ENCODE measurements at places on chromosomes 16 and 17.

DNA sequence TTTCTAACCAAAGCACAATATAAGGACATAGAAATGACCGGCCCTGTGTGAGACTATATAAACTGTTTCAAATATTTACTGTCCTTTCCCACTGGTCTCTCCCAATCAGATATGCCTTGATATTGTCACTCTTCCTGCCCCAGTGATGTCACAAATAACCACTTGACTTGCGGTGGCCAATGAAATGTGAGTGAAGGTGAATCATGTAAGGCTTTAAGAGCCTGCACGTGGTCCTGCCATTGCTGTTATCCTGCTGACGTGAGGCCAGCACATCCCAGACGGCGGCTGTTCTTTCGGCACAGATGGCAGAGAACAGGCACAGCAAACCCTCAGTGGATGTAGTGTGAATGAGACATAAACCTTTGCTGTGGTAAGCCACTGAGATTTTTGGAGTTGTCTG, 5.4 kb upstream of the KLHL11 start:
- DNase-seq = no peak

- no peak for DNase-seq
Observed at GRCh38 chr16:81040131-81040530, 4.5 kb downstream of the ATMIN start.

DNA sequence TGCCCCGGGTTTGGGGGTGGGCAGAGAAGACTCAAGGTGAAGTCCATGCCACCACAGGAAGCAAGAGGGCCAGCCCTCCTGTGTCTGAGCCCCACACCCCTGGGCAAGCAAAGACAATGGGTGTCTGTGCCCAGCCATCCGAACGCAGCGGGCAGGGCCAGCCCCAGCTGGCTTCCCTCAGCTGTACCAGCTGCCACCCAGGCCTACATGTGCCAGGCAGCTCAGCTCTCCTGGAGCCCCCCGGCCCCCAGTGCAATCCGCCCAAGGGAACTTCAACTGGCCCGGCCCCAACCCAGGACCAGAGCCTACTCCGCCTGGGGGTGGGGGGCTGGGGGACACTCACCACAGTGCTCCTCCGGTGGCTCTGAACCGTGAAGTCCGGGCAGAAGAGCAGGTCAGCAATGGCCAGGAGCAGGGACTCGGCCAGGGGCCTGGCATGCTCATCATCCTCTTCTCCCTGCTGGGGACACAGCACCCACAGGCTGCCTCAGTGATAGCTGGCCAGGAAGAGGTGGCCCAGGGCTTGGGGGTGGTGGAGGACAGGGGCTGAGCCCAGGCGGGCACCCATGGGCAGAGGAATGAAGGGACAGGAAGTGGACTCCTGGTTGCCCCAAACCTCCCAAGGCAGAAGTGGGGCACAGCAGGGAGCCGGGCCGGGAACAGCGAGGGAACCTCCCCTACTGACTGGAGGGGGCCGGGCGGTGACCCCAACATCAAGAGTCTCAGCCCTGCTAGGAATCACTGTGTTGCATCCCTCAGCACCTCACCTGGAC, 9.8 kb downstream of the HID1 start:
- DNase-seq = no peak

- DNase-seq = no peak
Observed at GRCh38 chr17:74870512-74870911, 2.3 kb downstream of the FDXR start.

GRCh38 chr16:66706506-66706880, 9.9 kb upstream of the CMTM4 start:
- DNase-seq = no peak

GRCh38 chr16:84479716-84480450, 24.6 kb downstream of the MEAK7 start:
- no peak for DNase-seq

- DNase-seq = no peak
Observed at GRCh38 chr17:77324227-77324626, 183.5 kb downstream of the SEC14L1 start.

- DNase-seq = no peak
Observed at GRCh38 chr17:50339381-50339780, 6.5 kb upstream of the XYLT2 start.

GRCh38 chr17:53033297-53033696, 789.4 kb upstream of the KIF2B start:
- DNase-seq = no peak

All from stimulated activated CD8-positive, alpha-beta memory T cell treated with anti-CD3 and anti-CD28 coated beads, Interleukin-7, amount 100 ng/mL, for 1 hour (primary cell).